Right ventricle myocardium inferior (tissue), 1 donor: ENCODE measurements at places on chromosomes 13 and 19. TPM values are rescaled to one million over a fixed set of nuclear protein-coding genes. Genes with fewer than 3 reads are reported as not detected.

GRCh38 chr19:48990400-48990799 lies 2.7 kb downstream of the GYS1 start:
- no peak for DNase-seq

DNA sequence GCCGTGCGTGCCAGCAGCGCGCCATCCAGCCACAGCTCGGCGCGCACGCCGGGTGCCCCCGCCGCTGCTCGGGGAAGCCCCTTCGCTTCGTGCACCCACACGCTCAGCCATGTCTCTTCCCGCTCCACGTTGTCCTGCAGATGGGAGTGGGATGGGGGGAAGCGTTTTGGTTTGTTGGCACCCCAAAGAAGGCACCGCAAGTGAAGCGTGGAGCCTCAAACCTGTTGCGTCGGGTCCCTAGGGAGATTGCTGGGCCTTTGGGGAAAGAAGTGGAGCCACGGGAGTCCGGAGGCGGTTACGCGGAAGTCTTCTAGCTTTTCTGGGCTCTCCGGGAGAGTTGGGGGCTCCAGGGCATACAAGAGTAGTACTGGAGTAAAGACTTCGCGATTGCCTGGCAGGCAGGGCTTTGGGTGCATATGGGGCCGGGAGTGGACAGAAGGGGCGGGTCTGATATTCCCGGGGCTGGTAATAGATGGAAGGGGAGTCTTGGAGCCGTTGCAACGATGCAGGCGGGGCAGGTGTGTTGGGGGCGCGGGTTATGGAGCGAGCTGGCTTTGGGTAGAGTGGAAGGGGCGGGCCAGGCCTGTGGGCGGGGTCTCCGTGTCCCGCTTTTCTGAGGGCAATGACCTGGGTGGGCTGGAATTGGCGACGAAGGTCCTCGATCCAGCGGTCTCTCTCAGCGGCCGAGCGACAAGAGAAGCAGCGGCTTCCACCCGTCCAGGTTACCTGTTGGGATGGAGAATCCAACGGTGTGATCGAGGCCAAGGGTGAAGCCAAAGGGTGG lies 6.5 kb downstream of the RASAL3 start:
- DNase-seq = no peak

DNA sequence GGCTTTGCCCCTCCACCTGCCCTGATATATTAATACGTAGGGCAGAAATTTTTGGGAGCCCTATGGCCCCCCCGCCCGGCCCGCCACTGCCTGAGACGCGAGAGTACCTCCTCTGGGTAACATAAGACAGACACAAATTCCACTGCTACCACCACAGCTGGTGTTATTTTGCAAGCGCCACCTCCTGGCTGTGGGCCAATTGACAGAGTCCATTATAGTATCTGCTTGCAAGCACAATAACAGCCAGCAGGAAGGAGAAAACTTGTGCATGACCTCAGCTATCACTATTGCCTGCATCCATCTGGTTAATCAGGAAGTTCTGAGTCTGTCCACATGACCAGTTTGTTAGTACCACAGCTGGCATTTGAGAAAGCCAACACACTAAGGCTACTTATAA lies 25.3 kb upstream of the OR10H2 start:
- DNase-seq = peak; percentile 92

- DNase-seq = no peak
These were observed 2.6 kb downstream of the NAPSA start for GRCh38 chr19:50362656-50363424.

DNA sequence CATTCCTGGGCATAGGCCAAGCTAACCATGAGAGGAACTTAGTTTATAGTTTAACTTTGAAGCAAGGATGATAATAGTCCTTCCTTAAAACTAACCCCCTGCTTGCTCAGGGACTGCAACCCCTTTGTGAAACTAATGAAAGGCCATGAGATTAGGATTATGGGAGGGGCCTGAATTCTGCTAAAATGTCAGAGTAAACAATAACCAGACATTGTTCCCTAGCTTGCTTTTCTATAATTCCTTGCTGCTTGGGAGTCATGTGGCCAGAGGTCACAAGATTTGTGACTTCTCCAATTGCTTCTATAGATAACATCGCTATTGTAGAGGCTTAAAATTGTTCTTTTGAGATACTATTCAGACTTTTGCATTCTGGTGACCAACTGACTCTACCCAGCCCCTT lies 634.0 kb downstream of the TBC1D4 start:
- no peak for DNase-seq

DNA sequence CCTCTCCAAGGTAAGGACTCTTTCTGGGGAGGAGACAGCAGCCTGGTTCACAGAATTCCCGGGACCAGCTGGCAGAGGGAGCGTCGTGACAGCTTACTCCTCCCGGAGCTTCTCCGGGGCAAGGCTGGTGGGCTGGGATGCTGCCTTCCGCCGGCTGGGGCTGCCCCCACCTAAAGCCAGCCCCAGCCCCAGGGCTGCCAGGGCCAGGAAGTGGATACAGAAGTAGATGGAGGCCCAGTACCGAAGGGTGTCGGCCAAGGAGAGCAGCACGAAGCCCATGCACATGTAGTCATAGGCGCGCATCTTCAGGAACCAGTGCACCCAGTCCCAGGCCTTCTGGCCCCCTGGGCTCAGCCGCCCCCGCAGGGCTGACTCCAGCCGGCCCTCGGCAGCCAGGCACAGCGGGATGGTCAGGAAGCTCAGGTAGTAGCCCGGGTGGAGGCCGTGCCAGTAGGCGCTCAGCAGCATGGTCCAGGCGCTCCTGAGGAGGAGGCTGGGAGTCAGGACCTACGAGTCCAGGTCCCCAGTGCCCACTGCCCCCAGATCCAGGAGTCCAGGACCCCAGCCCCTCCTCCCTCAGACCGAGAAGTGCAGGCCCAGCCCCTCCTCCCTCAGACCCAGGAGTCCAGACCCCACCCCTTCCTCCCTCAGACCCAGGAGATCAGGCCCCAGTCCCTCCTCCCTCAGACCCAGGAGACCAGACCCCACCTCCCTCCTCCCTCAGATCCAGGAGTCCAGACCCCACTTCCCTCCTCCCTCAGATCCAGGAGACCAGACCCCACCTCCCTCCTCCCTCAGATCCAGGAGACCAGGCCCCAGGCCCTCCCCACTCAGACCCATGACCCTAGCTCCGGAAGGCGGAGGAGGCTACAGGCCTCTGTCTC lies 1.2 kb upstream of the TMC4 start:
- peak; percentile 57 for DNase-seq

DNA sequence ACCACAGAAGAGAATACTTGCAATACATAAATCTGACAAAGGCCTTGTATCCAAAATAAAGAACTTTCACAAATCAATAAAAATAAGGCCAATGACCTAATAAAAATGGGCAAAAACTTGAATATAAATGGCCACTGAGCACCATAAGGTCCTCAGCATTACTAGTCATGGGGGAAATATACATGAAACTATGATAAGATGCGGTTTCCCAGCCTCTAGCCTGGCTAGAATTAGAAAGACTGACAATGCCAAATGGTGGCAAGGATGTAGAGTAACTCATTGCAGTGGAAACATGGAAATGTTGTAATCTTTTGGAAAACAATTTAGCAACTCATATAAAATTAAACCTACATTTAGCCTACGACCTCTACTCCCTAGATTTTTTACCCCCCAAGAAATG lies 227.1 kb downstream of the GGACT start:
- no peak for DNase-seq

- no peak for DNase-seq
These were observed 4.3 kb downstream of the ZNF114 start for GRCh38 chr19:48274173-48274572.

DNA sequence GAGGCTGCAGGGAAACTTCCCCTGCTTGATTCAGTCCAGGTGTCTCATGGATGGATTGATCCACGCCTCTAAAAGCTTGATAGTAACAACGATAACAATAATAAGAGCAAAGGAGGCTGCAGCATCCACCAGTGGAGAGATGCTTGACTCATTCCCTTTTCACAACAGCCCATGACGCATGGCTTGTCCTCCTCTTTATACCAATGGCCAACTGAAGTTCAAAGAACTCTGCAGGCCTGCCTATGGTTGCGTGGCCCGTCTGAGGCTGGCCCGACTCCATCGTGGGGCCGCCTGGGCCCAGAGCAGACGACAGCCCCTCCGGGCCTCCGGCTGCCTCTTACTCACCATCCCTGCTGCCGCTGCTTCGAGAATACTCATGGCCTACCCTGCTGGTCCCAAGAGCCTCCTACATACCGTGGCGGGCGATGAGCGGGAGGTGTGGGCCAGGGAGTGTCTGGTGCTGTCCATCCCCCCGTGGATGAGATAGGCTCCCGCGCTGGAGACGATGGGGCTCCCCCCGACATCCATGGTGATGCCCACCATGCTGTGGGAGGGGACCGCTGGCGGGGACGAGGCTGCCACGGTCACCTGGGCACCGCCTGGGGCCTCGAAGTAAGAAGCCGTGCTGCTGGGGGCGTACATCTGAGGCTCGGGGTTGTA lies 61.8 kb upstream of the RANBP3 start:
- DNase-seq = no peak

DNA sequence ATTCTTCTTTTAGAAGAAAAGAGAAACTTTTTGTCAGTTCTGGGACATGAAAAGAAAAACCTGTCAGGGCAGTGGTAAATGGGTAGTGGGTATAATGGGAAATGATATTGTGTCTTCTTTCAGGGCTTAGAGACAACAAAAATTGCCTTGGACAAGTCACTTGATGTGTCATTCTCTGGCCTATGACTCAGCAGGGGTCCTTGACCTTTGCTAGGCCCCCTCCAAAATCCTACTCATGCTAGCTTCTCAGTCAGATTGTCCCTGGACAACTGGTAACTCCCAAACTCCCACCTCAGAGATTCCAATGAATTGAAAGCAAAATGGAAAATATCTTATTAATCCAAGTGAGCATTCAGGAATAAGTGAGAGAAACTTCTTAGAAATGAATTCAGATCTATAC lies 258.8 kb upstream of the SPRY2 start:
- no peak for DNase-seq

- DNase-seq = no peak
These were observed 7.1 kb upstream of the SHFL start for GRCh38 chr19:10079031-10079453.

Gene LGALS14
- not detected for total RNA-seq

Gene CERS1
- 0.30 TPM for total RNA-seq

Gene KCNRG
- total RNA-seq = 0.22 TPM

Gene ZNF433
- total RNA-seq = 2.6 TPM

Gene ZNF284
- total RNA-seq = 1.7 TPM

Gene C2CD4C
- total RNA-seq = 1.0 TPM

Gene ZSWIM4
- 2.1 TPM for total RNA-seq

Gene CILP2
- 0.30 TPM for total RNA-seq
